ENCODE measurements at places on chromosomes 1 and 21.

DNA sequence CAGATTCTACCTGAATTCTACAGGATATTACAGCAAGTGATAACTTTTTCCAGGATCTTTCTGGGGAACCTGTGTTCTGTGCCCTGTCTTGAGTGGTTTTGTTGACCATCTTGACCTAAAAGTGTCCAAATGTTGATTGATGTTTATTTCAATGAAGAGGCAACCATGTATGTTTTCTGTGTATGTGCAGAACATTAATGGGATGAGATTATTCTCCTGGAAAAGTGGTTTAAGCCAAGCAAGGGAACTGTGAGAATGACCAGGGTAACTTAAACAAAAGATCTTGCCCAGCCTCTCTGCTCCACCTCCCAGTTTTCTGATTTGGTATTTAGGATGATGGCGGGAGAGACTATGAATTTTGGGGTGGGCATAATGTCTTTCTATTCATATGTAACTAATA is 1.0 kb upstream of the SAMD13 start:
- DNase-seq: no peak

GRCh38 chr1:108570998-108571401 is 11.1 kb downstream of the EEIG2 start:
- DNase-seq: no peak

- DNase-seq: no peak
Measured at GRCh38 chr1:241641773-241642592, 1.8 kb upstream of the CHML start.

- DNase-seq: no peak
Measured at GRCh38 chr1:66853379-66853778, 52.3 kb upstream of the INSL5 start.

DNA sequence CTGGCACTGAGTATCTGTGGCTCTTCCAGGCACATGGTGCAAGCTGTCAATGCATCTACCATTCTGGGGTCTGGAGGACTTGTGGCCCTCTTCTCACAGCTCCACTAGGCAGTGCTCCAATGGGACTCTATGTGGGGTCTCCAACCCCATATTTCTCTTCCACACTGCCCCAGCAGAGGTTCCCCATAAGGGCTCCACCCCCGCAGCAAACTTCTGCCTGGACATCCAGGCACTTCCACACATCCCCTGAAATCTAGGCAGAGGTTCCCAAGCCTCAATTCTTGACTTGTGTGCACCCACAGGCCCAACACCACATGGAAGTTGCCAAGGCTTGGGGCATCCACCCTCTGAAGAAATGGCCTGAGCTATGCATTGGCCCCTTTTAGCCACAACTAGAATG is 18.8 kb downstream of the ODF2L start:
- no peak for DNase-seq

GRCh38 chr1:20476265-20477038 is 9.6 kb downstream of the CAMK2N1 start:
- DNase-seq: no peak

DNA sequence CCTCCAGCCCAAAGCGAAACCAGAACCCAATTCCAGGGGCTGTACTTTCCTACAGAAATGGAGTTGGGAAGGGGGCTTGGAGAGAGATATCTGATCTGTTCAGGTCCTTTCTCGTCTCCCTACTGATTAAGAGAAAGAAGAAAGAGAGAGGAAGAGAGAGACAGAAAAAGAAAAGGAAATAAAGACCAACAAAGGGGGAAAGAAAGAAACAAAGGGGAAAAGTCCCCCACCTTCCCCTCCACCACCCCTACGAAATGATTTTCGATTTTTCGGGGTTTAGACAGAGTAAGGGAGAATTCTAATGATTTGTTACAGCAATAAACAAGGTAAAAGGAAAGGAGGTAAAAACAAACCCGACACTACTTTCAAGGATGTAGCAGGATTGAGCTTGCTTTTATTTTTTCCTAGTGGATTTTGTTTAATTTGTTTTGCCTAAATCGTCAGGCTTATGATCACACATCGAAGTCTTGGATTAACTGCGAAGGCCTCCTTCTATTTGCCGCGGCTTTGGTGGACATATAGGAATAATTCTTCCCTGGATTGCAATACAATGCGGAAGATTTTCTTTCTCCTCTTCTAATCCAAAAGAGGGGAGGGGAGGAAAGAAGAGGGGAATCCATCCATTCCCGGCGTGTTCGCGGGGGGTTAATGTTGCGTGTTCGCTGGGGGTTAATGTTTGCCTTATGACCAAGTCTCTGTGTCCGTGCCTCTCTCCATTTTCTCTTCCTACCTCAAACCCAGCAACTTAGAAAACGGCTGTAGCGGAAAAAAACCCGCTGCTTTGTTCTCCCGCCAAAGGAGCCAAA is 1.9 kb downstream of the TAL1 start:
- DNase-seq: no peak

DNA sequence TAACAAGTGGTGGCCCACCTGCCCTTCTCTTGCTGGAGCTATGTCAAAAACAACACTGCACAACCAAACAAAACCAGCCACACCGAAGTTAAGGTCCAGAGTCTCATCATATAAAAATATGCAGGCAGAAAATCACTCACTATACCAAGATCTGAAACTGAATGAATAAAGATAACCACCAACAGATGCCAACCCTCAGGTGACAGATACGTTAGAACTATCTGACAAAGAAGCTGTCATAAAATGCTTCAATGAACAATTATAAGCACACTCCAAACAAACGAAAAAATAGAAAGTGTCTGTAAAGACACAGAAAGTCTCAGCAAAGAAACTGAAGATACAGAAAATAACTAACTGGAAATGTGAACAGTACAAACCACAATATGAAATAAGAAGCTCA is 14.0 kb downstream of the ZNF496 start:
- no peak for DNase-seq
